ENCODE measurements at places on chromosomes 3 and 15.

DNA sequence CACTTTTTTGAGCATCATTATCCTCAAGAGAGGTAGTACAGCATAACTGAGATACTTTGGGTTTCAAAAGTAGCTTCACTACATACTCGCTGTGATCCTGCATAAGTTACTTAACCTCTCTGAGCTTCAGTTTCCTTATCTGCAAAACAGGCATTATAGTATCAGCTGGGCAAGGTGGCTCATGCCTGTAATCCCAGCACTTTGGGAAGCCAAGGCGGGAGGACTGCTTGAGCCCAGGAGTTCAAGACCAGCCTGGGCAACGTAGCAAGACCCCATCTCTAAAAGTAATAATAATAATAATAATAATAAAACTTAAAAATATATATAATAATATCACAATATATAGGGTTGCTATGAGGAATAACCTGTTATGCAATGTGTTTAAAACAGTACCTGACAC lies 10.9 kb downstream of the CIAO2A start:
- no peak for DNase-seq

- no peak for DNase-seq
These were observed 50.1 kb downstream of the CALML4 start for GRCh38 chr15:68154923-68155559.

DNA sequence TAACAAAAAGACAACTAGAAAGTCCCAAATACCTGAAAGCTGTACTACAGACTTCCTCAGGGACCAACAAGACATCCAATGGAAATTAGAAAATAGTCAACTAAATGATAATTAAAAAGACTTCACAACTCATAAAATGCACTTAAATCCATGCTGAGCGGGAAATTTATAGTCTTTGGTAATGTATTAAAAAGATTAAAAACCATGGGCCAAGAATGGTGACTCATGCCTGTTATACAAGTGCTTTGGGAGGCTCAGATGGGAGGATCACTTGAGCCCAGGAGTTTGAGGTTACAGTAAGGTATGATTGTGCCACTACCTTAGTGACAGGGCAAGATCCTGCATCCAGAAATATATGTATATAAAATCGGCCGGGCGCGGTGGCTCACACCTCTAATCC lies 45.0 kb downstream of the CPEB1 start:
- no peak for DNase-seq

- no peak for DNase-seq
These were observed 28.0 kb downstream of the KLHDC8B start for GRCh38 chr3:49199239-49199899.
